ENCODE measurements at places on chromosomes 7 and 10. TPM values are rescaled to one million over a fixed set of nuclear protein-coding genes. Genes with fewer than 3 reads are reported as not detected.

DNA sequence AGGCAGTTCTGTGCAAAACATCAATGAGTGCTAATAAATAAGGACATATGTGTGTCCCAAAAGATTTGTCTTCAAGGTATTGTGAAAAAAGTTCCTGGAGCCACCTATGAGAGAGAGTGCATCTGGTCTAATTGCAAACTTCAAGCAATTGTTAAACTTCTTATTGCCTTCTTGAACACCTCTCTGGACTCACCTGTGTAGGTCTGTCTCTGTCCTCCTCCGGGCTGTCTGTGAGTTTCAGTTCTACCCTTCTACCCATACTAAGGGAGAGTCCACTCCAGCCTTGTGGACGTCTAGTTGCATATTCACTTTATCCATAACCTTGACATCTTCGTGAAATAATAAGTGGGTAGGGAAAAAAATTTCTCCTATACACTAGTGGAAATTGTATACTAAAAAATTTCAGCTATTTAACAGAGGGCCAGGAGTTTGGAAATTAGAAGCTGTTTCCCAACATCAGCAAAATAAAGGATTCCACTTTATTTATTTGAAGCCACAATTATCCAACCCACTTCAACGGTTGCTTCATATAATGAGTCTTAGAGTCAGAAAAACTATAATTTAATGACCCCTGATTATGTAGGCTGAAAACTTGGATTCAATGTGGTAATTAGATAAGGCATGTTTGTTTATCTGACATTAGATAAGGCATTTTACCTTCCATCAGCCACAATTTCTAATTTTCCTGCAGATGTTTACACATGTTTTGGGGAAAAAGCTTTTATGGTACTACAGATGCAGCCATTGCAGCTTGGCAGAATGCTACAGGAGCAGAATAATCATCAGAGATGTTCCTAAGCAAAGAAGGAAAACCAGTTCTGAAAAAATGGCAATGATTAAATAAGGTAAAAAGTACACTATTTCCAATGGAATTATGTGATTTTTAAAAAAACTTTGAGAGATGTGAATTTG, 150.8 kb upstream of the FAM3C start:
- H3K4me3 ChIP-seq: no peak overlapping the region
- no peaks in the 10 kb centered on the region for H3K36me3 ChIP-seq
- no peak for DNase-seq

DNA sequence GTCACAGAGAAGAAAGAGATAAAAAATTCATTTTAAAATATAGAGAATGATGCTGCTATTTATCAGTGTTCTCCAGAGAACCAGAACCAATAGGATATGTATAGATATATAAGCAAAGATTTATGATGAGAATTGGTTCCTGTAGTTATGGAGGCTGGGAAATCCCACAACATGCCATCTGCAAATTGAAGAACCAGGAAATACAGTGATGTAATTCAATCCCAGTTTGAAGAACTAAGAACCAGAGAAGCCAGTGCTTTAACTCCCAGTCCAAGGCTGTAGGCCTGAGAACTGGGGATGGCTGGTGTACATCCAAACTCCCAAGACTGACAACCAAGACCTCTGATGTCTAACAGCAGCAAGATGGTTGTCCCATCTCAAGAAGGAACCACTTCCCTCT, 192.9 kb upstream of the PLXDC2 start:
- DNase-seq: no peak
- H3K4me3 ChIP-seq: no peak overlapping the region
- no peaks in the 10 kb centered on the region for H3K4me1 ChIP-seq
- no peak overlapping the region for H3K27ac ChIP-seq
- no peaks in the 10 kb centered on the region for H3K27me3 ChIP-seq
- no peaks in the 10 kb centered on the region for H3K36me3 ChIP-seq

GRCh38 chr7:106561666-106562411, 99.1 kb downstream of the CCDC71L start:
- H3K27me3 ChIP-seq: no peaks in the 10 kb centered on the region
- DNase-seq: no peak
- H3K4me1 ChIP-seq: no peaks in the 10 kb centered on the region

DNA sequence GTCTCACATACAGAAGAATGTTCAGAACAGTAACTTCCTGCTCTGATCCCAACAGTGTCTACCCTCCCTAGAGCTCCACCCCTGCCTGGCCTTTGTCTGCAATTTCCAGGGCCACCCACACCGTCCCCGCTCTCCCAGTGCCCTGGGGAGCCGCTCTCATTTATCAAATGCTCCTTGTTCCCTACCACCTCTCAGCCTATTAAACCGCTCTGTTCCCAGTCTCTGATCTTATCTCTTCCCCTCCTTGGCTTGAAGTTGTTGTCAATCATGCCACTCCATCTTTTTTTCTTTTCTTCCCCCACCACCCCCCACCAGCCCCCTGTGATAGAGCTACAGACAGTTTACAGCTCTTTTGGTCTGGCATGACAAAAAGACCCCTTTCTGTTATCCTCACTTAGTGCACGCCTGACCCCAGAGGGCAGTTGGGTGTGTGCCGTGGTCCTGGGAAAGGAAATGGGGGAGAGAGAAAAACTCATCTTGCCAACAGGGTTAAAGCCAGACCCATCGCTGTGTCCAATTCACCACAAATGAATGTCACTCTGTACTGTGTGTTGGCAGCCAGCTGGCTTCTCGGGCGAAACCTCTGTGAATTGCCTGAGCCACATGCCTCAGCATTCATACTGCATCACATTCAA, 28.8 kb upstream of the HECTD2 start:
- peak; percentile 42 for DNase-seq
- H3K4me3 ChIP-seq: no peak overlapping the region
- H3K4me1 ChIP-seq: no peaks in the 10 kb centered on the region
- peaks cover 4% of the 10 kb centered on the region for H3K27me3 ChIP-seq

- H3K4me3 ChIP-seq: no peak overlapping the region
- no peak for DNase-seq
- no peak overlapping the region for H3K27ac ChIP-seq
- no peaks in the 10 kb centered on the region for H3K36me3 ChIP-seq
- no peaks in the 10 kb centered on the region for H3K4me1 ChIP-seq
- H3K27me3 ChIP-seq: no peaks in the 10 kb centered on the region
Observed at GRCh38 chr7:138226001-138226476, 149.8 kb downstream of the AKR1D1 start.

GRCh38 chr7:137462074-137462715, 118.7 kb upstream of the PTN start:
- H3K36me3 ChIP-seq: no peaks in the 10 kb centered on the region
- no peaks in the 10 kb centered on the region for H3K4me1 ChIP-seq
- no peaks in the 10 kb centered on the region for H3K27me3 ChIP-seq
- DNase-seq: no peak

DNA sequence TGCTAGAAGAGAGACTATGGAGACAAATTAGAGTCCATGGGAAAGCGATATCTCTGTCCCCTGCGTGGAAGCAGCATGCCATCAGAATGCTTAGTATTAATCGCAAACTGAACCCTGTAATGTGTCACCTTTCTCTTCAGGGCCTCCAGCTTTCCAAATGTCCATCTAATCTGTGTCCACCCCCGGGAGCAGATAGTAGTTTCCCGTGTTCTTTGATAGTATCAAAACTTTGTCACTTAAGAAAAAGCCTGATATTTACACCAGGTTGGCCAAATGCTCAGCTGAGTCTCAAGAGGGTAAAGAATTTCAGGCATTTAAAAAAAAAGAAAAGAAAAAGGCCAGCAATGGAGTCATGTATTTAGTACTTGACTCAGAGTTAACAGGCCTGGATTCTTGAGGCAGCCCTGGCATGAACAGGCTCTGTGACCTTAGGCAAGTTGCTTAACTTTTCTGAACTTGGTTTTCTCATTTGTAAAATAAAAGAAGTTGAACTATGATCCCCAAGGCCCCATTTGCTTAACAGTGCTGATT, 10.4 kb upstream of the GSAP start:
- H3K36me3 ChIP-seq: no peaks in the 10 kb centered on the region
- H3K4me3 ChIP-seq: no peak overlapping the region
- no peaks in the 10 kb centered on the region for H3K27me3 ChIP-seq
- peak overlapping the region; percentile 57 for H3K27ac ChIP-seq
- DNase-seq: no peak
- no peaks in the 10 kb centered on the region for H3K4me1 ChIP-seq

GRCh38 chr10:48192881-48193450, 81.5 kb downstream of the FRMPD2 start:
- no peaks in the 10 kb centered on the region for H3K4me1 ChIP-seq
- no peak overlapping the region for H3K4me3 ChIP-seq
- H3K36me3 ChIP-seq: no peaks in the 10 kb centered on the region
- H3K27ac ChIP-seq: no peak overlapping the region
- H3K27me3 ChIP-seq: no peaks in the 10 kb centered on the region

DNA sequence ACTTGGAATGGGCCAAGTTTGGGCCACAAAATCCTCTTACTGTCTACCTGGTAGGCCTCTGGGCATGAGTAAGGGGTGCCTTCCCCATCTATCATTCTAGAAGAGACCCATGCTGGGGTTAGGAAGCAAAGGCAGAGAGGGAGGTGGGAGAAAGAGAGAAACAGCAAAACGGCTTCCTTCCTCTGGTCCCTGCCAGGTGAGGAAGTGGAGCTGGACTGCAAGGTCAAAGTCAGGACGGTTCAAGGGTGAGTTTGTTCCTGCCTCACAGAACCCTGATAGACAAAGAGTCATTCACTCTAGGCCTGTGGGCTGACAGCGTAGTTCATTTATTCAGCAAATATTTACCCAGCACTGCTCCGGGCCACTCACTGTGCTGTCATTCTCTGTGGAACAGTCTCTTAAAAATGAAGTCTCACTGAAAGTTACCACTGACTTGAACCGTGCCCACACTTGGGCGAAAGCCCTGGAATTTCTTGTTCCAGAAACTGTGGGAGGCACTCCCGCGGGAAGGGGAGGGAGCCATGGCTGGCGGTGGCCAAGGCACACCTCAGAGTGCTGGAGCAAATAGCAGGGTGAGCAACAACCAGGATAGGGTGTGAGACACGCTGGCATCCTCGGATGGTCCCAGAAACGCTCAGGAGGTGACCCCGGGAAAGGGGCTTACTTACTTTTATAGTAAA, 26.2 kb upstream of the ECHDC3 start:
- peak; percentile 87 for DNase-seq
- H3K27ac ChIP-seq: peak overlapping the region; percentile 74
- H3K36me3 ChIP-seq: no peaks in the 10 kb centered on the region
- no peaks in the 10 kb centered on the region for H3K4me1 ChIP-seq

- no peak overlapping the region for H3K4me3 ChIP-seq
- peaks cover 18% of the 10 kb centered on the region for H3K4me1 ChIP-seq
- H3K27me3 ChIP-seq: no peaks in the 10 kb centered on the region
Observed at GRCh38 chr10:104349623-104350126, 4.0 kb upstream of the CFAP58 start.

DNA sequence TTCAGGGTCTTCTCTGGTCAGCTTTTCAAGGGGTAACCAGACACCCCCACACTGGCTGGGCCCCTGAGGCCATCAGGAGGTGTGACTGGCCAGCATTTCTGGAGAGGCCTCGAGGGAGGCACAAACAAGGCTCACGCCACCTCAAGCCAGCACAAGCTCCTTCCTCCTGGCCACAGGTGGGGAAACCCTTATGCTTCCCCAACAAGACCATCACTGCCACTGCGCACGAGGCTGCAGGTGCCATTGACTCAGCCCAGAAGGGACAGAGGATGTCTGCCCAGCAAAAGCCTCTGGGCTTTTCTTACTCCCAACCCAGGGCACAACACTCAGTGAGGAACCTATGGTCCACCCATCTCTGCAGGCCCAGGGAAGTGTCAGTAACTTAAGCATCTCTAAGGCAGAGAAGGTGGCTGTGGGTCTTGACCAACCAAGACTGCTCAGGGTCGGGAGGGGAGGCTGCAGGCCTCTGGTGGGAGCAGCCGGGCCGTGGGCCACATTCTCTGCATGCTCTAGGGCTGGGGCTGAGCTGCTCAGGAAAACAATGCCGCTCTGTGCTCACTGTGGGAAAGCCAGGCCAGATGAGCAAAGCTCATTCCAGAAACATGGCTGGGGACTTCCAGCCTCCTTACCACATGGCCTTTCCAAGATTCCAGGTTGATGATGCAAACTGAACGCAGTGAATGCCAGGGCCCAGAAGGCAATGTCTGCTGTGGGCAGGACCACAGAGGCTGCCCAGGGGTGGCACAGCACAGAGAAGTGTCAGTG, 24.2 kb upstream of the RASSF4 start:
- no peaks in the 10 kb centered on the region for H3K27me3 ChIP-seq
- DNase-seq: peak; percentile 80
- no peaks in the 10 kb centered on the region for H3K36me3 ChIP-seq
- no peak overlapping the region for H3K4me3 ChIP-seq
- peaks cover 29% of the 10 kb centered on the region for H3K4me1 ChIP-seq

- H3K4me3 ChIP-seq: no peak overlapping the region
- H3K27ac ChIP-seq: no peak overlapping the region
- no peak for DNase-seq
- H3K4me1 ChIP-seq: peaks cover 28% of the 10 kb centered on the region
- H3K36me3 ChIP-seq: peaks cover 16% of the 10 kb centered on the region
- no peaks in the 10 kb centered on the region for H3K27me3 ChIP-seq
Observed at GRCh38 chr7:156751319-156751718, 110.7 kb downstream of the RNF32 start.

DNA sequence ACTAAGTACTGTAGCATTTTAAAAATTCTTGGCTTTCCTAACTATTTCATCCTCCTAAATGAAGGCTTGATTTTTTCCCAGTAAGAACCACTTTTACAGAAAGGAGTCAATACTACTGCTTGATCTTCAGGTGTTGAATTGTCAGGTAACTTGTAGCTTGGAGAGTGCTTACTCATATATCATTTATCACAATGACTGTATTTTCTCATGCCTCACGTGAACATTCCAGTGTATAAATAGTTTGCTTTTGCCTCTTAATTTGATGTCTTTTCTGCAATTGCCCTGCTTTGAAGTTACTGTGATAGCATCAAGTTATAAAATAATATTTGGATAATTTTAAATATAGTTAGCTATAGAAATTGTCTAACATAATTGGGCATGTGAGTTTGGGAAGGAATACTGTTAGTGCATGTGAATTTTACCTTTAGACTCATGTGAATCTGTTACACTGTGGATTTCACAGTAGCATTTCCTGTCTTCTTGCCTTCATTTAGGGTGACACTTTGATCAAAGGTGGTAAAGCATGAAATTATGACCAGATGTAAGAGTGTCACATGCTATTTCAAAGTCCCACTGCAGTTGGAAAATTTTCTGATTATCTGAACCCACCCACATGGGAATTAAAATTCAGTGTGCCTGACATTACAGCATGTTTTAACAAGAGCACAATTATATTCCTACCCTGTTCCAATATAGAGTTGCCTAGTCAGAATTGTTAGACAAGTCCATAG, 962.8 kb downstream of the DNAJB9 start:
- no peaks in the 10 kb centered on the region for H3K27me3 ChIP-seq
- no peaks in the 10 kb centered on the region for H3K4me1 ChIP-seq
- no peak overlapping the region for H3K4me3 ChIP-seq
- H3K27ac ChIP-seq: no peak overlapping the region
- no peak for DNase-seq

- H3K4me1 ChIP-seq: peaks cover 10% of the 10 kb centered on the region
- H3K27me3 ChIP-seq: no peaks in the 10 kb centered on the region
- no peak for DNase-seq
Observed at GRCh38 chr10:128007056-128007455, 100.2 kb downstream of the PTPRE start.

The FAM237B gene
- not detected for total RNA-seq

The PRPS1L1 gene
- total RNA-seq: not detected

The C10orf71 gene
- total RNA-seq: 0.18 TPM

The ERVW-1 gene
- 0.18 TPM for total RNA-seq

The OR2A7 gene
- total RNA-seq: 68.8 TPM
